ENCODE measurements at places on chromosomes 11 and 22.

DNA sequence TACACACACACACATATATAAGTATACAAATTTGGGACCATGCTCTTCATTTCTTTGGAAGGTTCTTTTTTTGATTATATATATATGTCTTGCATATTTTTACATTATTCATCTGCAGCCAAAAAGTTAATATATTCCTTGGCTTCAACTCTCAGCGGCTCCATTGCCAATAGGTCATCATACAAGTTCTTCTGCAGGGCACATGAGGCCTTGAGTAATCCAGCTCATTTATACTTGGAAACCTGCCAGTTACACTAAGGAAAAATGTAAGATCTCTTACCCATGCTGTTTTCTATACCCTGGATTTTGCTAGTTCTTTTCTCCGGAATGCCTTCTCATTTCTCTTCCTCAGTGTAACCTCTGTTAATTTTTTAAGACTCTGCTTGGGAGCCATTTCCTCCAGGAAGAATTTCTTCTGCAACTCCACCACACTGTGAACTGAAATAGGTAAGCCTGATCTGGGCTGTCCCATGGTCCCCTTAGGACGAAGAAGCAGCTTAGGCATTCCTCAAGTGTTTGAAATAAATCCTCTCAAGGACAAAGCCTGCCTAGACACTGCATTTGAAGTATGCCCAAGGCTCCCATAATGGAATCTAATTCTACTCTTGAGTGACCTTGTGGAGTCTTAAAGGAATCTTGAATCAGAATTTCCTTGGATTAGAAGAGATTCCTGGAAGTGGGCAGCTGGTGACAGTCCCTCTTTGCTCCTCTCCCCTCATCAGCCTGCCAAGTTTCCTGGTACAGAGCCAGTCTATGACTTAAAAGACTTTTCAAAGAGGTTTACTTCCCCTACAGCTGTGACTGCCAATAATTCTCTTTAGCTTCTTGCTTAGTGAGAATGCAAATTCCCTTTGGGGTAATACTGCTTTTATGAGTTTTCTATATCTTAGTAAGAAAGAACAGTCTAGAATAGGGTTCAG lies 182.8 kb downstream of the C11orf87 start:
- DNase-seq = no peak

GRCh38 chr11:13429836-13430235 lies 33.2 kb downstream of the BTBD10 start:
- DNase-seq = no peak

- no peak for DNase-seq
Observed at GRCh38 chr11:8567602-8568198, 26.3 kb downstream of the STK33 start.

DNA sequence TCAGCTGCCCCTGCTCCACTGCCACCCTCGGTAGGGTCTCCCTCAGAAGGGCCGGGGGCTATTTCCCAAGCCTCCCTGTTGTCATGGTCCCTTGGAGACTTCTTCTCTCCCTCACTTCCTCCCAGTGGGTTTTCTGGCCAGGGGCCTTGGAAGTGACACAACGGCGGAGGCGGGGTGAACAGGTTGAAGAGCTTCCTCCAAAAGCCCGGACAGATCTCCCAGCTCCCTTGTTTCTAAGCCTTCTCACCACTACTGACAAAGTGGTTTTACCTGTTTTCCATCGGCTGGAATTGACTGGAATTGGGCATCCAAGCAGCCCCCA lies 14.5 kb downstream of the MYH9 start:
- DNase-seq = peak; percentile 68

DNA sequence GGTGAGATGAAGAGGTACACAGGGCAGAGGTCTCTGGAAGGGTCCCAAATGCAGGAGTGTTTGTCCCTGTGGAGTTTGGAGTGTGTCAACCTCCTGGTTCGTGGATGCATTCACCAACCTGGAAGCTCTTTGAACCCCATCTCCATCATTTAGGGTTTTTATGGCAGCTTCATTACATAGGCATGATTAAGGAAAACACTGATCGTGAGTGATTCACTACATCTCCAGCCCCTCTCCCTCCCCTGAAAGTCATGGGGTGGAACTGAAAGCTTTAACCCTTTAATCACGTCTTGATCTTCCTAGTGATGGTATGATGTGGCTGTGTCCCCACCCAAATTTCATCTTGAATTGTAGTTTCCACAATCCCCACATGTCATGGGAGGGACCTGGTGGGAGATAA lies 19.8 kb upstream of the INCENP start:
- no peak for DNase-seq

DNA sequence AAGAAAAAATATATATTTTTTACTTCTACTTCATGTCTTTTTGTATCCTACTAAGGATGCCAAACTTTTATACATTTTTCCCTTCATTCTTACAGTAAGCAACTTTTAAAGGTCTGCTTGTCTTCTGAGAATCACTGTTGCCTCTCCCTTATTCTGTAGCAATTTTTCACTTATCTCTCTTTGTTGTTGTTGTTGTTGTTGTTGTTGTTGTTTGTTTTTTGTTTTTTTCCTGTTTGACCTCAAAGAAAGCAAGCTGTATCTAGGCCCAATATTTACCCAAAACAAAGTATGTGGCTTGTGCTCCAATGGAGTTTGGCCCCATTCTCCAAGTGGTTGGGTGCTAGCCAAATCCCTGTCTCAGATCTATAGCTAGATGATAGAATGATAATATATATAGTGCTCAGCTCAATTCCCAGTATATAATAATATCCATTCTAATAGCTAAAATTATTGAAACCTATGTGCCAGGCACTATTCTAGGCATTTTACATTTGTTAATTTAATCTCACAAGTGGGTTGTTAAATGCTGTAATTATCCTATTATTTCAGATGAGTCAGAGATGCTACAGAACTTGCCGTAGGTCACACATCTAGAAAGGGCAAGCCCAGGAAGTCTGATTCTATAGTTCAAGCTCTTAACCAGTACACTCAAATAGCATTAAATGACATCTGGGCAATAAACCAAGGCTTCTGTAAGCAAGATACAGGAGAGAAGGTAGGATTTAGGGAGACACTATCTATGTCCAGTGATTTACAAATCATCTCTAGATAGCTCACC lies 205.1 kb upstream of the PITPNB start:
- no peak for DNase-seq

DNA sequence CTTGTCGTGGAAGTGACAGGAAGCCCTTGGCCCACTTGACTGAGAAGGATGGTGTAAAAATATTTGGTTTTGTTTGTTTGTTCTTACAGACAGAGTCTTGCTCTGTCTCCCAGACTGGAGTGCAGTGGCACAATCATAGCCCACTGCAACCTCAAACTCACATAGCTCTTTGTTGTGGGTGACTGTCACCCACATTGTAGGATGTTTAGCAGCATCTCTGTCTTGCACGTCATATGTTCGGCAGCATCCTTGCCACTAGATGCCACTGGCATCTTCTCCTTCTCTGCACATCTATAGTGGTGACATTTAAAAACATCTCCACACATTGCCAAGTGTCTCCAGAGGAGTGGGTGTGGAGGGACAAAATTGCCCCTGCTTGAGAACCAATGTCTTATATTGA lies 56.8 kb downstream of the PRR5L start:
- no peak for DNase-seq

- no peak for DNase-seq
Observed at GRCh38 chr11:119992171-119993051, 145.5 kb downstream of the TRIM29 start.

GRCh38 chr11:12556788-12557384 lies 117.3 kb upstream of the TEAD1 start:
- no peak for DNase-seq

- no peak for DNase-seq
Observed at GRCh38 chr22:29842172-29842571, 4.1 kb upstream of the ASCC2 start.

DNA sequence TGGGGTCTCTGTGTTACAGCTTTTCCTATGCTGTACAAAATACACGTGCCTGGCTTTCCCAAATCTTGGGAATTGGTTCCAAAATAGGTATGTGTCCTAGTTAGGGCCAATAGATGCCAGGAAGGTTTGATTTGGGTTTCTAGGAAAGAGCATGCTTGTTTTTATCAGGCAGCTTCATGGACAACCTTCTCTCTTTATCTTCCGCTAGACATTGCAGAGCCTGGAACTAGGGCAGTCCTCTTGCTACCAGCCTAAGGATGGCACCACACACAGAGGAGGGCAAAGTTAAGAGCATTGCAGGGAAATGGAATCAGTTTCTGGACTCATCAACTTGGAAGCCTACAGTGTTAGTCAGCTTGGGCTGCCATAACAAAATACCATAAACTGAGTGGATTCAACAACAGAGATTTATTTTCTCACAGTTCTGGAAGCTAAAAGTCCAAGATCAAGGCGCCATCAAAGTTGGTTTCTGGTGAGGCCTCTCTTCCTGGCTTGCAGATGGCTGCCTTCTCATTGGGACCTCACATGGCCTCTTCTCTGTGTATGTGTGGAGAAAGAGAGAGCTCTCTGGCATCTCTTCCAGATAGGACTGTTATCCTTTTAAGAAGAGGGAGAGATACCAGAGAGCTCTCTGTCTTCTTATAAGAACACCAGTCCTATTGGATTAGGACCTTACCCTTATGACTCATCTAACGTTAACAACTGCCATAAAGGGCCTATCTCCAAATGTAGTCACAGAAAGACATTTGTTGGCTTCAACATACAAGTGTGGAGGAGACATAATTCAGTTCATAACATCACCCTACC lies 27.3 kb upstream of the CREB3L1 start:
- DNase-seq = no peak

- DNase-seq = no peak
Observed at GRCh38 chr22:25744694-25745093, 2.7 kb downstream of the MYO18B start.

- no peak for DNase-seq
Observed at GRCh38 chr11:88359114-88359513, 21.6 kb upstream of the CTSC start.

DNA sequence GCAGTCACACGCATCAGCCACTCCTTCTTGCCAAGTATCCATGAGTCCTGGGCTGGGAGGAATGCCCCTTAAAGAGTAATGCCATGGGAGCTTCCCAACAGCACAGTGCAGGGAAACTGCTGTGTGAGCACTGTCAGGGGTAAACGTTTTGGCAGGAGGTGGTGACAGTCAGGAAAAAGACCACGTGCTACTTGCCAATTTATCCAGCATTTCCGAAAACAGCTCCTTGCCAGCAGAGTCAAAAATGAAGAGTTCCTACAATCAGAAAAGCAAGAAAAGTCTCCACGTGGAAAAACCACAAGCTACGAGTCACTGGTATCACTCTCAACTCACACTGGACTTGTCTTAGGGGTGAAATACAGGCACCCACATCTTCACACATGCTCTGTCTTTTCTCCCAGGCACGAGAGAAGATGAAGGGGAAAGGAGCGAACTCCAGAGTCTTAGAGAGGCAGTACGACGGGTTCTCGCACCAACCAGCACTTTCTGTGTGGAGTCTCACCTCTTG lies 9.9 kb downstream of the IFT27 start:
- DNase-seq = no peak

DNA sequence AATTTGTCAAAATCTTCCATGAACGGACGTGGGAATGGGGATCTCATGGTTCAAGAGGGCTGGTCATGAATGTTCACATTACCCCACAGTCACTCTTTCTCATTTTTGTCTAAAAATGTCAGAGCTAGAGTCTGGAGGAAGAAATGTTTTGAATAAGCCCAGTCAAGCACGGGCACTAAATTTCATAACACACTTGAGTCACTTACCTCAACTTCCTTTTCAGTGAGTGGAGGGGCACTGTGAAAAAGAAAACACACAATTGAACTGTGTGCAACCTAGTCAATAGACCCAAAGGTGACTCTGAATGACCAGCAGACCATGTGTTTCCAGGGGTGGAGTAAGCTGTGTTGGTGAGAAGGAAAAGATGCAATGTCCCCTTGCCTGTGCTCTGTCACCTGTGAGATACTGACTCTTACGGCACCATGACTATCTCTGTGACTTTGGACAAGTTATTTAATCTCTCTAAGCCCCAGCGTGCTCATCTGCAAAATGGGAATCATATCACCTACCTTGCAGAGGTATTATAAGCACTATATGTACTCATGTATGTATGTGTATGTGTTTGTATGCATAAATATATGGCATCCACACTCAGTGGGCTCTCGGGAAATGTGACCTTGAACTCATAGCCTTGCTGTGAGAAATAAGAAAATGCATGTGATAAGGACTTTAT lies 38.2 kb upstream of the LYVE1 start:
- DNase-seq = peak; percentile 57

DNA sequence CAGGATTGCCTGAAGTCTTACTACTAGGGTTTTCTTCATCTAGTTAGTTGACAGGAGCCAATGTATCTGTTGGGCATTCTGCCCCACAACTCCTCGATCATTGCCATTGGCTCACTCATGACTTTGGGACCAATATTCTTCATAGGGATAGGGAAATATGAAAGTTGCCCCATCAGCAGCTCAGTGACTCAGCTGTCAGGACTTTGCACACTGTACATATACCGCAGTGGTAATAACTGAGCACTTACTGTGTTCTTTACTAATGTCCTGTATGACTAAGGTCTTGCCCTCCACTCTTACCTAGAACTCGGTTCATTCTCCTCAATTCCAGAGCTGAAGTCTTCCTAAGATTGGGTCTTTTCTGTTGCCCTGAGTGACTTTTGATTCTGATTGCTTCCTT lies 46.8 kb upstream of the PGR start:
- DNase-seq = no peak

DNA sequence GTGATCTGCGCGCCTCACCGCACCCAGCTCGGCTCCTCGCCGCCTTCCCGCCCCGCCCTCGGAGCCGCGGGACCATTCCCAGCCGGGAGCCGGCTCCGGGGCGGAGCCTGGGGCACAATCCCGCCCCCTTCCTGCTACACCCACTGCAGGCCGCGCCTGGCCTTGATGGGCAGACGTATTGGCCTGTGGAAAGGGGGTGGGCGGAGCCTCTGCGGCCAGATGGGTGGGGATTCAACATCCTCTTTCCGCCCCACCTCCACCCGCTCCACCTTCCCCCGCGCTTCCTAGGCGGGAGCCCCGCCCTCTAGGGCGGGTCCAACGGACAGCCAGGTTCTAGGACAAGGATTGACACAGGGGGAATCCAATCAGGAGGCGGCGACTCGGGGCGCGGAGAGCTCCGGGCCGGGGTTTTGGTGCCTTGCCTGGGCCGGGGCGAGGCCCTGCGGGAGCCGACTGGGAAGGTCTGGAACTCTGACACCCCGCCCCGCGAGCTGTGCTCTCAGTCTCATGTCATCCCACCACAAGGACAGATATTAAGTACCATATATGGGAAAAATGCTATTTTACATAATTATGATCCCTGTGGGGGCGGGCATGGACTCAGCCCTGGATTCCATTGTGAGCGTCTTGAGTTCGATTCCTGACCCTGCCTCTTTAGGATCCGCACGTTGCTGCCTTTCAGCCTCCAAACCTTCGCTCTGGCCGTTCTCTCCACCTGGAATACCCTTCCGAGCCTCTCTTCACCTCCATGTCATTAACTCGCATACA lies at the start of gene MYH9:
Gene MYH9, minus strand, starts transcription at position 9 of the 768 bp plus-strand sequence. CDS start 38,731 bp downstream, outside the sequence.
- DNase-seq = peak; percentile 100

- no peak for DNase-seq
Observed at GRCh38 chr11:74279256-74279655, 32.2 kb downstream of the P4HA3 start.

GRCh38 chr11:130213143-130213978 lies 53.8 kb downstream of the ST14 start:
- peak; percentile 58 for DNase-seq

Measured in KBM-7 (cell line).